ENCODE measurements at places on chromosomes 16 and 17.

DNA sequence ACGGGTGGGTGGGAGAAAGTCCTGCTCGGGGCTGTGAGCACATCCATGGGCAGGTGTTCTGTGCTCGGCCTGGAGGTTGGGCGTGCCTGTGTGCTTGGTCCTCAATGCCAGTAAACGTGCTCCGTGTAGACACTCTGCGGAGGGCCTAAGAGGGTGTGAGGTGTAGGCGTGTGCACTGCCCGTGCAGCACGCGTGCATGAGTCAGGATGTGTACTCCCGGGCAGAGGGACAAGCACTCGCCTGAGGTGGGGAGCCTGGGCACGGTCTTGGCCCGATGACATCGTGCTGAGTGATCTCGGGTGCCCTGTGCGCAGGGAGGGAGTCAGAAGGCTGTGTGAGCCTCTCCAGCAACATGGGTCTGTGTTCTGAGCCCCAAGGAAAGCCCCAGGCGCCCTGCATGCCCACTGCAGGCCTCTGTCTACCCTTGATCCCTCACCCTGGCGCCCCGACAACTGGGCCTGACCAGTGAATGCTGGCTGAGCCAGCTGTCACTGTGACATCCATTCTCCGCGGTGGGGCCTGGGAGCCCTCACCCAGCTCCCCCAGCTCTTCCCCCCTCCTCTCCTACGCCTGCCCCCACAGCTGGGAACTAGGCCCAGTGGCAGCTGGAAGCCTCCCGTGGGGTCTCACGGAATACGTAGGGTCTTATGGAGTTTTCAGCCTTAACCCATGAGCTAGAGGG is 23.5 kb upstream of the NXPH3 start:
- DNase-seq = no peak

- DNase-seq = no peak
Observed at GRCh38 chr17:29041571-29041970, 1.4 kb upstream of the PIPOX start.

DNA sequence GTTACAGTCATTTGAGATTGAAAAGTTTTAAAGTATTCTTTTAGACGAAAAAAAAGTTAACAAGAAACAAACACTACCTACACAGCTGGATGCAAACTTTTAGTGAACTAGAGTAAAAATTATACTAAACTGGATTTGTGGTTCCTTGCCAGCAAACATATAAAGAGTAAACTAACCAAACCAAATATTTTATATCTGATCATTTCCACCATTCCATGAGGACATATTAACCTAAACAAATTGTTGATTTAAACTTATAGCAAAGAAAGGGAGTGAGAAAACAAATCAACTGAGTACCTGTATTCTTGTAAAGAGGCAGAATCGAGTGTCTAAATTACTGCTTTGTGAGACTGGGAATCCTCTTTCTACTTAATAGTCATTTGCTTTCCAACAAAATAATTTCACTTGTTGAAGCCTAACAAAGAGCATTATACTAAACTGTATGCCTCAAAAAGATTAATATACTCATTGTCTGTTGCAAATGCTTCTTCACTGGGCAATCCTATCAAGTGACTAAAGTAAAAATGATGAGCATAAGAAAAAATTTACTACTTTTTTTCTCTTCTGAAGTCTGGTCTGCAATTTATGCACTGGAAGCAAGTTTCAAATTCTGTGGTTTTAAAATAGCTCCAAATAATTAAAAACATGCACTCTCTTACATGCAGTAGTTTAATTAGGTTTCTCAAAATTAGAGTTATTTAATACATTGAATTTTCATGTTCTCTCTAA is 37.5 kb downstream of the AKAP10 start:
- DNase-seq = no peak

DNA sequence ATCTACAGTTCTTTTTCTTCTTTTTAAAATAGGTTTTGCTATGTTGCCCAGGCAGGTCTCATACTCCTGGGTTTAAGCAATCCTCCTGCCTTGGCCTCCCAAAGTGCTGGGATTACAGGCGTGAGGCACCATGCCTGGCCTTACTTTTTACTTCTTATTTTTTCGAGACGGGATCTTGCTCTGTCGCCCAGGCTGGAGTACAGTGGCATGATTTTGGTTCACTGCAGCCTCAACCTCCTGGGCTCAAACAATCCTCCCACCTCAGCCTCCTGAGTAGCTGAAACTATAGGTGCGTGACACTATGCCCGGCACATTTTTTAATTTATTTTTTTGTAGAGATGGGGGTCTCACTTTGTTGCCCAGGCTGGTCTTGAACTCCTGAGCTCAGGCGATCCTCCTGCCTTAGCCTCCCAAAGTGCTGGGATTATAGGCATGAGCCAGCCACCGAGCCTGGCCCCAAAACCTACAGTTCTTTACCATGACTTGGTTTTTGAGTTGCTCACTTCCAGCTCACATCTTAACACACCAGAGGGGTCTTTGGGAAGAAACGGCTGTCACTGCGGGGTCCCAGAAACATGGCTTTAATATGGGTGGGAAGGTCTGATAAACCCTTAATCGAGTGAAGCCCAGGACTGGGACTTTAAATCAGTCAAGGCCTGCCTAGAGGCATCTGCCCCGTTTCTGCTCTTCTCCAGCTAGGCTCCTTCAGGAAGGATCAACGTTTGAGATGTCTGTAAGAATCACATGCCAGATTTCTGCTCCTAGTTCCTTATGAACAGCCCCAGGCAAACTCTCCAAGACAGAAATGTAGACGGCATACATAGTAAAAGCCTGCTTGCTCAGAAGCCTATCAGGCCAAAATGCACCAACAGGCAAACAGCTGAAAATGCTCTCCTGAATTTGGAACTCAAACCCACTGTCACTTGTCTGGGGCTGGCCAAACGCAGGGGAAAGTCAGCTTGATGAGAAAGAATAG is 91.7 kb upstream of the TOB1 start:
- no peak for DNase-seq

- no peak for DNase-seq
Observed at GRCh38 chr17:66283296-66283934, 19.0 kb upstream of the PRKCA start.

DNA sequence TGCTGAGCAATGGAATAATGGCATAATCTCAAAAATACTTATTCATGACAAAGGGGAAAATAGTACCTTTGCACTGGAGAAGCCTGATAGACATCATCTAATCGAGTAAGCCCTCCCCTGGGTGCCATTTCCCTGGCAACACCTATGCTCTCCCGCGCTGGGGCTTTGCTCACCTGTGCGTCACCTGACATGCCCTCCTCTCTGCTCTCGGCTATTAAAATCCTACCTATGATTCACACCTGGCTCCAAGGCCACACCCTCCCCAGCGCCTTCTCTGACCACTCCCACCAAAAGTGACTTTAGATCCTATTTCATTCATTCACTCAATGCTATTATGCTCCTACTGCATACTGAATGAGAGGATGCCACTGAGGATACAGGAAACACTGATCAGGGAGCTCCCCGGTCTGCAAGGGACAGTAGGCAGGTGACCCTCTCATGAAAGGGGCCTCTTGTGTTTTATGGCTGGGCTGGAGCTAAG is 83.9 kb downstream of the NT5M start:
- DNase-seq = no peak

GRCh38 chr17:67574658-67575293 is 143.0 kb upstream of the NOL11 start:
- no peak for DNase-seq

- no peak for DNase-seq
Observed at GRCh38 chr17:67557921-67558320, 159.8 kb upstream of the NOL11 start.

DNA sequence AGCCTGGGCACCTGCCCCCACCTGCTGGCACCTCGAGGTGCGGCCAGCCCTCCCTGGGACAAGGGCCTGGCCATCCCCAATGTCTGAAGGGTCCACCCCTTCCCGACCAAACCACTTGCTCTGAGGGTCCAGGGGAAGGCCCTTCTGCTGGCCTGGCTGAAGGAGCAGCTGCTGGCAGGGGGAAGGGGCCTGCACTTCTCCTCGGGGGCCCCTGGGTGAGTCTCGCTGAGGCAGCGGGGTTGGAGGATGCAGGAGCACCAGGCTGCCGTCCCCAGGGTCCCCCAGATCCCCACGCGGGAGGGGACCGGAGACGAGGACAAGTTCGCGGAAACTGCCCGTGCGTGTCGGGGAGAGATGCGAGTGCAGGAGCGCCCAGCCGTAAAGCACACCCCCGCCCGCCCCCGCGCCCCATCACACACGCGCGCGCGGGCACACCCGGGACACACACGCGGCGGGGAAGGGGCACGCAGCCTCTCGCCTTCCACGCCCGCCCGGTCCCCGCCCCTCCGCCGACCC is 725 bp upstream of the CACNA1H start:
- DNase-seq = peak; percentile 31

GRCh38 chr17:46195217-46195855 is 2.1 kb upstream of the KANSL1 start:
- DNase-seq = peak; percentile 32
